ENCODE measurements at places on chromosomes 1 and 21.

- DNase-seq: peak; percentile 24
These were observed 82.0 kb upstream of the ROR1 start for GRCh38 chr1:63691701-63692425.

DNA sequence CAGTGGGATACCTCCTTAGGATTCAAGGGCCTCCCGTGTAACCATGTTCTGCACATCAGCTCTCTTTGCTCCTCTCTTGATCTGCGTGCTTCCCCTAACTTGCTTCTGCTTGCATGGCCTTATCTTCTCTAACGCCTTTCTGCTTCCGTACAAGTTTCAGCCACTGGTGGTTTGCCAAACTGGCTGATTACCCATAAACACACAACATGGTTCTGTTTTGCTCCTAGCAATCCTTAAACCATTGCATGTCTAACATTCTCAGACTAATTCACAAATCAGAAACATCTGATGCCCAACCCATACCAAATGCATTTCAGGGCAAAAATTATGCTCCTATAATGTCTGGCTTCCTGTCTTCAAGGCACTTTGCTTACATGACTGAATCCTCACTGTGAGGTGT, 166.4 kb downstream of the PBX1 start:
- DNase-seq: no peak

DNA sequence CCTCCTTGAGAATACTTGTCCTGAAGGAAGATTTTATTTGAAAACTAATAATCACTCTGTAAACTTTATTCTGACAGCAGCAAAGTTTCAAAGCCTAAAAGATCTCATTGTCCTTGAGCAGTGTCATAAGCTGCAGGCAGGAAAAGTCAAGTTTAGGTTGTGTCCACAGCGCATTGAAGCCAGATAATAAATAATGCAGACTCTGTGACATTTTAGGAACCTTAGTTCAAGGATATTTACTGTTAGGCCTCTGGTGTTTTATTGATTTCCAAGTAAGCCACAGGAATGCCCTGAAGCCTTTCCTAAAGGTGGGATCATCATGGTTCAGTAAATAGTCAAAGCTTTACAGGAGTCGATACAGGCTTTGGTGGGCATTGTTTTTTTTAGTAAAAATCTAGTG, 356.4 kb upstream of the SGIP1 start:
- no peak for DNase-seq

GRCh38 chr1:9249534-9250410, 15.2 kb downstream of the H6PD start:
- DNase-seq: no peak

DNA sequence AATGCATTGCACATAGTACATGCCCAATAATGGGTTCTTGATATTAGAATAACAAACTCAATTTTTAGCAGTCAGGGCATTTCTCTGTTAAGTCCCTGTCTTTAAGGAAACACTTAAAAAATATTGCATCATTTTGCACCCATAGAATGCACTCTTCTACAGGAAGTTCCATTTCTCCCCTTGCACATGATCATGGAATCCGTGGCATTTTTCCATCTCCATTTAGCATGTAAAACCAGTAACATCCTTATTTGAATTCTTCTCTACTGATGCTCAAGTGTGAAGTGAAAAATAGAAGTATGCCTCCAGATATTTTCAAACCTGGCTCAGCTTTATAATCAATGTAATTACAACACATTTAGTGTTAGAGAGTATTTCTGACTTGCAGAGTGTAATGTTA, 192.8 kb downstream of the RWDD3 start:
- DNase-seq: no peak

GRCh38 chr1:29698033-29698432, 461.7 kb downstream of the PTPRU start:
- no peak for DNase-seq

DNA sequence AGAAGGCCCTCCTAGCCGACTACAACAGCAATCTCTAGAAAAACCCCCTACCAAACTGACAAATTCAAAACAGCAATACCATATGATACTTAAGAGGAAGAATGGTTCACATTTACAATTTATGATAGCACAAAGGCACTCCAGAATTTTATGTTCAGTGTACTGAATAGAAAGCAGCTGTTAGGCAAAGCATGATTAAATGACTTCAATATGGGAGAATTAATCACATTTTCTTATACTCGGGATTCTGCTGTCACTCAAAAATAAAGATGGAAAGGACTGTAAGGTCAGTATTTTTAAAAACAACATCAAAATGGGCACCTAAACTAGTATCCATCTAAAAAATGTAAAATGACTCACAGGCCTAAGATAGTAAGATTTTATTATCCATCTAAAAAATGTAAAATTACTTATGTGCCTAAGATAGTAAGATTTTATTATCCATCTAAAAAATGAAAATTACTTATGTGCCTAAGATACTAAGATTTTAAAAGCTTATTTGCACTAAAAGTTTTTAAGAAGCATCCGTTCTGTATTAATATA, 198.5 kb downstream of the SMYD3 start:
- no peak for DNase-seq

GRCh38 chr1:64848803-64849202, 103.9 kb downstream of the RAVER2 start:
- DNase-seq: no peak

DNA sequence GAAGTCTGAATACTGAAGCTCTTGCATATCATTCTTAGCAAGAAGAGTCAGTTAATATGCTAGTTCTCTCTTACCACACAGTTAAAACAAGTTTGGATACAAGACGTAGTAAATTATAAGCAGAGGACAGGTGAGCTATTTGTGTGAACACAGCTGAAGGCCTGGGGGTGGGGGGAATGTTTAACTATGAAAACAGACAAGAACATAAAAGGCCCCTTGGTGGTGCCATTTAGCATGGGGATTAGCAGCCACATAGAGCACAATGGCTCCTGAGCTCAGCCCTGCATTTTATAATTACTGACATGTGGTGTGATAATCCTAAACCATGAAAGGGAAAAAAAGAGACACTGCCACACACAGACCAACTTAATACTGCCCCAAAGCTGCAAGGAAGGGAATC, 94.8 kb downstream of the TGFBR3 start:
- DNase-seq: no peak

- DNase-seq: no peak
These were observed 38.2 kb upstream of the RIPK4 start for GRCh38 chr21:41805038-41805437.

GRCh38 chr1:234504969-234505768, 26.2 kb upstream of the TARBP1 start:
- DNase-seq: no peak

GRCh38 chr1:210464519-210465039, 135.9 kb downstream of the HHAT start:
- DNase-seq: no peak

GRCh38 chr1:223662943-223663342, 2.6 kb downstream of the CAPN8 start:
- DNase-seq: no peak

DNA sequence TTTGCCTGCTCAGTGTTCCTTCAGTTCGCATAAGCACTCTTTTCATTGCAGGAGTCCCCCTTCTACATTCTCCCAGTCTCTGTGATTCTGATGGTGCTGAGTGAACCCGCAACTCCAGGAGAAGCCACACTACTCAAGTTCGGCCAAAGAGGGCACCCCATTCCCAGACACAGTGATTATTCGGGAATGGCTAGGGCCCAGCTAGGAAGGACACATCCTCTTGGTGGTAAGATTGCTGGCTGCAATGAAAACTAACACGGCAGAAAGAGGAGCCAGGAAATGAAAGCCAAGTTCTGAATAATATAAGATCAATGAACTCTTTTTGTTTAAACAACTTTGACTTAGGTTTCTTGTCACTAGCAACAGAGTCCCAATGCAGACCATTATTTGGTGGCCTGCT, 14.9 kb downstream of the CREG1 start:
- no peak for DNase-seq

GRCh38 chr21:35602811-35603362, 457.4 kb downstream of the SETD4 start:
- DNase-seq: no peak

GRCh38 chr21:45386336-45386727, 18.6 kb upstream of the COL18A1 start:
- DNase-seq: no peak

GRCh38 chr1:5410652-5411051, 581.6 kb downstream of the NPHP4 start:
- no peak for DNase-seq

DNA sequence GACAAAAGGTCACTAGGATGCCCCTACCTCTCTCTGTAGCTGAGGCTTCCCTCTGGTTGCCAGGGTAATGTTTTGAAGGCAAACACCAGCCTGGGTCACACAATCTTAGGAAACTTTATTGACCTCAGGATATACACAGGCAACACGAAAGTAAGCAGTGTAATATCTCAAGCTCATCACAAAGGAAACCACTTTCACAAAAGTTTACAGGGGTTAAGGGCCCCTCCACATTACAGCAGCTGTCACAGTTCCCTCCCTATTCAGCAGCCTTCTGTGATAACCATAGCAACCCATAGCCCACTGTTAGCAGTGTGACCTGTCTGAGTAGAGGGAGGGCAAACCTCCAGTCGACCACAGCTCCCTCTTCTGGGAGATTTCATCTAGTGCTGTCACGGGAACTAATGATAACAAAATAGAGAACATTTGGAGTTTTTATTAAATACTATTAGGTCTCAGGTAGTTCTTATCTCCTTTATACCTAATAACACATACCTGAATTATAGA, 149.8 kb downstream of the PTPRC start:
- peak; percentile 51 for DNase-seq

- DNase-seq: no peak
These were observed 370 bp downstream of the PERM1 start for GRCh38 chr1:981491-981954.

GRCh38 chr1:65703853-65704252, 88.8 kb upstream of the PDE4B start:
- no peak for DNase-seq

DNA sequence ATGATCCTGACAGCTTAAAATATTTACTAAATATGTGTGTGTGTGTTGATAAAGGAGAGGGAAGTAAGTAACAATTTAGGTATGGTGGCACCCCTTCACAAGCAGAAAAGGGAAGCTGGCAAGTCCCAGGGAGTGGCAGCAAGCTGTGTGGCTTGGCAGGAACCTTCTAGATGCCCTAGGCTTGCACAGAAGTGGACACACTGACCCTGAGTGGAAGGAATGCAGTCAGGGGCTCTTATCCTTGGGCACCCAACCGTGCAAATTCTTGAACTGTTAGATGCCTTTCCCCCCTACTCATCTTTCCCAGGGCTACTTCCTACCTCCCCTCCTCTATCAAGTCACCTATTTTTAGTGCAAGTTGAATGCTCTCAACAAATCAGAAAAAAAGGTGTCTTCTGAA, 18.9 kb downstream of the ACP6 start:
- DNase-seq: no peak

DNA sequence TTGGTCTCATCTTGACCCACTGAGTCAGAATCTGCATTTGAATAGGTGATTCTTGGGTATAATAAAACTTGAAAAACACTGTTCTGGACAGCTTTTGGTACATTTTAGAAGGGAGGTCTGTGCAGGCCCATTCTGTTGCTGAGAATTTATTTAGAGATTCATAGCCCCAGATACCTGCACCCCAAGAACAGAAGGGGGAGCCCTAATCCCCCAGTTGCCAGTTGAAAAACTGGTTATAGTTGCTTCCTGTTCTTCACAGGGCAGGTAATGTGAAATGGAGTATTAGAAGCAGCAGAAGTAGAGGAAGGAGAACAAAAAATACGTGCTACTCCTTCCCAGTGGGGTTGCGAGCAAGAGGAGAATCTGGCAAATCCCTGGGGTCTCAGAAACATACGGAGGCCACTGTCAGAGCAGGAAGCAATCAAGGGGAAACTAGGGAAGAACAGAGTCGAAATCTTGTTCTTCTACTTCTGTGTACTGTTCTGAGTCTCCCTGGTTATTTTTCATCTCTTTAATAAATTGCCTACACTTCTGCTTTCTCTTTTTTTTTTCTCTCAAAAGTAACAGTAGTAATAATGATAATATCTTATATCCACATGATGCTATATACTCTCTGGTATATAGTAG, 4.6 kb upstream of the CLCA2 start:
- peak; percentile 62 for DNase-seq

DNA sequence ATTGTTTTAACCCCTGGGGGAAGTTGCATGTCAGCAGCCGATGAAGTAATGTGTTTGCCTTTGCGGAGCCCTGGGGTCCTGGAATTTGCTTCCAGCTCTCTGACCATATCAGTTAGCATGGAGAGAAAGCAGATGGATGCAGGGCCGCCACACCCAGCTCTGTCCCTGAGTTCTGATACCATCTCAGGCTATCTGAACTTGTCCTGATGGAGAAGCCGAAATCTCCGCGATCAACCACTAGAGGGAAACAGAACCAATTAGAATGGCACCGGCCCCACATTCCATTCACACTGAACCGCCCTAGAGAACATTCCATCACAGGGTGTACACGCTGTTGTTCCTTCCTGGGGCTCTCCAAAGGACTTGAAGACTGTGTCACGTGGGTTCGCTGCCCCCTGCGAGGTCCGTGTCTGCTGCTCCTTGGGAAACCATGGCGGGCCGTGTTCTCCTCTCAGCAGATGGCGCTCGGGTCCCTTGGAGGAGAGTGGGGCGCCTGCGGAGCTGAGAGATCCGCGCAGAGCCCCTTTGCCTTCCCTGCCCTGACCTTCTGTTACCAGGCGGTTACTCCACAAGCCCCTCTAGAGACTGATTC, 75.4 kb downstream of the ABCA4 start:
- peak; percentile 2 for DNase-seq

GRCh38 chr1:87284456-87285240, 44.0 kb upstream of the LMO4 start:
- DNase-seq: no peak

DNA sequence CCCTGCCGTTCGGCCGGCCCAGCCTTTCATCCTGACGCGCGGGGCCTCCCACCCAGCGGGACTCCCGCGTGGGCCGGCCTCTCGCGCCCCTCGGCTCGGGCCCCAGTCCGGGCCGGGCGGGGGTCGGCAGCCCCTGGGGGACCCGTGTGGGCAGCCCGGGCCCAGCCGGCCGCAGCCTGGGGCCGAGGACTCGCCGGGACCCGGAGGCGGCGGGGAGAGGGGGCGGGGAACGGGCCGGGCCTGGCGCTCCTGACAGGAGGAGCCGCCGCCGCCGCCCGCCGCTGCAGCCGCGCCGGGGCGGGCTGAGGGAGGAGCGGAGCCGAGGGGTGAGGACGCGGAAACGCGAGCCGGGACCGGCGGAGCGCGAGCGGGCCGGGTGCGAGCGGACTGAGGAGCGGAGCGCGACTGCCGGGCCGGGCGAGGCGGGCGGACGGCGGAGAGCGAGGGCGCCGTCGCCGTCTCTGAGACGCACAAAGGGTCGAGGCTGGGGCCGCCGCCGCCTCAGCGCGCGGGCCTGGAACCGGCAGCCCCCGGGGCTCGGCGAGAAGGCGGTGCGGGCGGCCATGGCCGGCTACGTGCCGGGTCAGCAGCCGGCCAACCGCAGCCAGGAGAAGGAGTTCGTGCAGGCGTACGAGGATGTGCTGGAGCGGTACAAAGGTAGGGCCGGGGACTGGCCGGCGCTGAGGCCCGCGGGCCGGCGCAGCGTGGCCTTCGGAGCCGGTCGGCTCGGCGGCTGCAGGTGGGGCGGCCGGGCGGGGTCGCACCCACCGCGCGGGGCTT, 79.1 kb downstream of the NDUFS5 start:
- DNase-seq: peak; percentile 55

DNA sequence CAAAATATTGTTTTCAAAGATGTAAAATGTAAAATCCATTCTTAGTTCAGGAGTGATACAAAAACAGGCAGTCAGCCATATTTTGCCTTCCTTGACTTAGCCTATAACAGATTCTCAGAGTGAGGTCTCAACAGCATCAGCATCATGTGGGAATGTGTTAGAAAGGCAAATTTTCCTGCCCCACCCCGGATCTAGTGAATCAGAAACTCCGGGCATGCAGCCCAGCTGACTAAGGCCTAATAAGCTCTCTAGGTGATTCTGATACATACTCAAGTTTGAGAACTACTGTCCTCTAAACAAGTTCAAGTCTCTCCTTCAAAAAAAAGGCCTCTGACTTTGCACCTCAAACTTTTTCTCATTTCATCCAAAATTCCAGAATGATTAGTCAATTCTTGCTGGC, 46.9 kb upstream of the PRRC2C start:
- DNase-seq: no peak
